ENCODE measurements at places on chromosomes 3 and 15.
A peak's percentile ranks its signal among the peaks of the same experiment; 100 is the strongest.

- DNase-seq = no peak
These were observed 10.1 kb downstream of the MNS1 start for GRCh38 chr15:56454836-56455235.

GRCh38 chr15:66899555-66900350, 165.6 kb upstream of the SMAD3 start:
- no peak for DNase-seq

DNA sequence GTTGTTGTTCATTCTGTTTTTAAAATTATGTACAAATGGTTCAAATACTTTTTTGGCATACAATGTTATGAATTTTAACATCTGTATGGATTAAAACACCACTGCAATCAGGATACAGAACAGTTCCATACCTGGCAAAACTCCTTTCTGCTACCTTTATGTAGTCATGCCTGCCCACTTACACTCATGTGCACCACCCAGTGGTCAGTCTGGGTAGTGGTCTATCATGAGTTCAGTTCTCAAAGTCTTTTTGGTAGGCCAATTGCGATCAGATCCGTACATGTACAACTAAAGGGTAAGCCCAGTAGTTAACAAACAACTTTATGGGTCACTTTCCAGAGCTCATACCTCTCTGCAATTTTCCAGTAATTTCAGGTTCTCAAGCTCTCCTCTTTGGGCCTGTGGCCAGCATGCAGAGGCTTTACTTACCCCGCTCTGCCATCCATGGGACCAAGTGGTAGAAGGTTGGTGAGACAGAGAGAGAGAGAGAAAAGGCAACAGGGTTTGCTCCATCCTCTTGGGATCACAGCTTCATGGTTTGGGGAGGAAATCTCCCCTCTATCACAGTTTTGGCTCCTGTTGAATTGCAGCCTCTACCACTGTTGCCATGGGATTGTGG, 63.9 kb upstream of the FAM98B start:
- DNase-seq = peak; percentile 8

DNA sequence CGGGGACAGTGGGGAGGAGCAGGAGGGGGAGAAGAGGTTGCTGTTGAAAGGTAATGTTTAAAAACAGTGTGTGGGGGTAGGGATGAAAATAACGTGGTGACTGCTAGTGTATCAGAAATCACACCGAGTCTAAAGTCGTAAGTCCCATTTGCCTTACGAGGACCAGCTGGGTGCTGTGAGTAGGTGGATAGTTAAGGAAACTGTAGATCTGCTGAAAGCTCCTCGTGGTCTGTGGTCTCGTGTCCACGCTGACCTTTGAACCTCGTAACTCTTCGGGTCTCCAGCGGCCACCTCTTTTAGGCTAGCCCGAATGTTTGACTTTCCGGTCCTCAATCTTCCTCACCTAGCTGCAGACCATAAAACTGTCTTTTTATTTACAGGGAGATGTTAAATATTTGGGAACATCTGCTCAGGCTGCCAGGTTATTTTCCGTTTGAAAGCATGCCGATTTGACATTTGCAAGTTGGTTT, 29.3 kb upstream of the ST3GAL6 start:
- DNase-seq = no peak

- DNase-seq = no peak
These were observed 15.4 kb downstream of the GALK2 start for GRCh38 chr15:49185473-49185872.

- DNase-seq = no peak
These were observed 152.6 kb downstream of the GREM1 start for GRCh38 chr15:32870240-32871033.

DNA sequence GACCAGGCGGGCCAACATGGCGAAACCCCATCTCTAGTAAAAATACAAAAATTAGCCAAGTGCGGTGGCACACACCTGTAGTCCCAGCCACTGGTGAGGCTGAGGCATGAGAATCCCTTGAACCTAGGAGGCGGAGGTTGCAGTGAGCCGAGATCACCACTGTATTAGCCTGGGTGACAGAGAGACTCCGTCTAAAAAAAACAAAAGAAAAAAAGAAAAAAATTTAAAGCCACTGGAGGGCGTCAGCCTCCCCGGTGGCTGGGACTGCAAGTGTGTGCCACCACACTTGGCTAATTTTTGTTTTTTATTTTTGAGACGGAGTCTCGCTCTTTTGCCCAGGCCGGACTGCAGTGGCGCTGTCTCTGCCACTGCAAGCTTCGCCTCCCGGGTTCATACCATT, 7.9 kb downstream of the RTF1 start:
- no peak for DNase-seq

- DNase-seq = no peak
These were observed 109.9 kb upstream of the BCL6 start for GRCh38 chr3:187855131-187855530.

GRCh38 chr3:110894574-110894973, 177.0 kb upstream of the NECTIN3 start:
- DNase-seq = no peak

GRCh38 chr3:135310317-135310716, 515.3 kb downstream of the EPHB1 start:
- no peak for DNase-seq

DNA sequence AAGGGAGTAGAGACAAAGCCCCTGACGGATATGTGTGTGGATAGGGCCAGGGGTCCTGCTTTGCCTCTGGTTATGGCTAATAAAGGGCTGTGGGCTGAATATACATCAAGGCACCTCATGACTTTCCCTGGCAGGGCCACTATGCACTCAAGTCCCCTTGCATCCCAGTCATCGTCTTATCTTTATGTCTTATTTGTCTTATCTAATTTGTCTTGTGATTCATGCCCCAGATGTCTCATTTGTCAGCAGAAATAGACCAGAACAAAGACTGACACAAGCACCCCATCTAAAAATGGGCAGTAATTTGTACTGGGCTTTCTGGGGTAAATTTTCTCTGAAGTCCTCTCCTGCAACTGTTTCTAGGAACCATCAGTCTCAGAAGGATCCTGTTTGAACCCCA, 68.6 kb downstream of the ITGA11 start:
- no peak for DNase-seq

GRCh38 chr15:85307687-85308045, 72.7 kb upstream of the AKAP13 start:
- no peak for DNase-seq

GRCh38 chr3:107409365-107409764, 32.1 kb downstream of the CCDC54 start:
- no peak for DNase-seq

- no peak for DNase-seq
These were observed 184.7 kb upstream of the TTC14 start for GRCh38 chr3:180417241-180417640.

DNA sequence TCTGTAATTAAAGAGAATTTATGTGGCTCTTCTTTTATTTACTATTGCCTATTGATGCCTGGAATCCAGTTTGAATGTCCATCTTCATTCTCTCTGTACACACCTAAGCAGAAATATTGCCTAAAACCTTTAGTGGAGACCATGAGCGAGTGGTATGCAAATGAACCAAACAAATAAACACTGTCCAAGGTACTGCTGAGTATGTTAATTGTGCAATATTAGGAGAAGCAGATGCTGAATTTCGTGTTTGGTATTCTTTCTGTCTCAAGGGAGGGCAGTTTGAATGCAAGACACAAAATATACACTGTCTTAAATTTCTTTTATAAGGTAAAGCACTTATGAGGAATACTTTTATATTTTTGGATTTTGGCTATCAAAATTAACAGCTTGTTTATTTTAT, 440.9 kb downstream of the RBMS3 start:
- no peak for DNase-seq

DNA sequence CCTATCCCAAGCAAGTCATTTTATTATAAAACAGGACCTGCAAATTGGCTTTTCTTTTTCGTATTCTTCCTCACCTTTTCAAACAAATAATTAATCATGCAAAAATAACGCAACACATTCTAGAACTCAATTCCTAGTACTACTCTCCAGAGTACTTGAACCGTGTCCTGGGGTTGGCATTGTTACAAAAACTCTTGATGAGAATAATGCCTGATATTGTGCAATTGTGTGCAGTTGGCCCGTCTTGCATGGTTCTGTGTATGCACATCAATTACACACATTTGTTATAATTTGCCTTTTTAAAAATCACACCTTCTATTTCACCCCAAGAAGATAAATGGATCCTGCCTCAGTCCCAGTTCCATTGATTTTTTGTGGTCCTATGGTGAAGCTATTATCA, 205.4 kb downstream of the EPHB1 start:
- no peak for DNase-seq

GRCh38 chr3:124599147-124599765, 131.0 kb upstream of the UMPS start:
- no peak for DNase-seq

- DNase-seq = no peak
These were observed 10.2 kb upstream of the TMEM45A start for GRCh38 chr3:100482176-100482575.

GRCh38 chr3:161600173-161600572, 103.6 kb downstream of the OTOL1 start:
- DNase-seq = no peak

- DNase-seq = no peak
These were observed 22.3 kb downstream of the STIMATE start for GRCh38 chr3:52874864-52875587.

DNA sequence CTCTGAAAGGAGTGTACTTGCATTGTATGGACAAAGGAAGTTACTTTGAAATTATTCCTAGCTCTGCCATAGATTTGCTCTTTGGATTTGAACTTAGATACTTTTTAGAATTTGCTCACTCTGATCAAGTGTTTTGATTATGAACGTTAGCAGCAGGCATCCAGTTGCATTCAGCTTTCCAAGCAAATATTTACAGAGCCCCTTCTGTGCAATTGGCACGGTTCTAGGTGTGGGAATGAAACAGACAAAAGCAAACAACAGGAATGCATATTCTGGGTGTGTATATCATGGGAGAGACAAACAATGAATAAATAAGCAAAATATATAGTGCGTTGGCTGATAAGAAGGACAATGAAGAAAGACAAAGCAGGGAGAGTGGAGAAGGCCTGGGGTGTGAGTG, 125.5 kb upstream of the ADAMTS9 start:
- DNase-seq = no peak

- no peak for DNase-seq
These were observed 94.5 kb downstream of the WNT7A start for GRCh38 chr3:13785351-13785750.

DNA sequence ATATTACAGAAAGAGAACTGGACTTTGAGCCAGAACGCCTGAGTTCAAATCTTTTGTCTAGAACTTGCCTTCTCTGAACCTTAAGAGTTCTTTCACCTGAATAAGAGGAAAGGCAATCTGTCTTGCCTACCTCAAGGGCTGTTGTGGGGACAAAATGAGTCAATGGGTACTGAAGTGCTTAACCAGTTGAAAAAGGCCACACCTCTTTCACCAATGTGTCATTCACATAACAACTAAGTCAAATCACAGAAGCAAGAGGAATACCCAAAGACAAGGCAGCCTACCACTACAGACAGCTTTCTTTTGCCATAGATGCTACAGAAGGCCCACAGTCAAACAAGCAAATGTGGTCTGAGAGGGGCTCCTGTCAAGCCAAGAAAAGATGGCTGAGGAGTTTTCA, 39.7 kb downstream of the NBEAL2 start:
- no peak for DNase-seq

DNA sequence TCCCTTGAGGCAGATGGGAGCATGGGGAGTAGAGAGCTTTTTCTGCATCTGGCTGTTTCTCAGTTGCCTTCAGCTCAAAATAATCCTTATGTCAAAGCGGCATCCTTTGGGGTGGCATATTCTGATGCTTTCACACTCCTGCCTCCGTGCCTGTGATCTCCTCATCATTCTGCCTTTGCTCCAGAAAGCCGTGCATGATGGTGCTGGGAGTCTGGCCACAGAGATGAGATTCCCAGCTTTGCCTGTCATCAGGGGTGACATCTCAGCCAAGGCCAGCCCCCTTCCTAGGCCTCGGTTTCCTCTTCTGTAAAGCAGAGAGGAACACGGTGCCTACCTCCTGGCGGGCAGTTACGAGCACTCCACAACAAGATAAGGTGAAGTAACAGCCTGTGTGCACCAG, 96.3 kb upstream of the ALDH1A3 start:
- DNase-seq = no peak

GRCh38 chr15:89140595-89140994, 52.3 kb downstream of the ABHD2 start:
- no peak for DNase-seq

DNA sequence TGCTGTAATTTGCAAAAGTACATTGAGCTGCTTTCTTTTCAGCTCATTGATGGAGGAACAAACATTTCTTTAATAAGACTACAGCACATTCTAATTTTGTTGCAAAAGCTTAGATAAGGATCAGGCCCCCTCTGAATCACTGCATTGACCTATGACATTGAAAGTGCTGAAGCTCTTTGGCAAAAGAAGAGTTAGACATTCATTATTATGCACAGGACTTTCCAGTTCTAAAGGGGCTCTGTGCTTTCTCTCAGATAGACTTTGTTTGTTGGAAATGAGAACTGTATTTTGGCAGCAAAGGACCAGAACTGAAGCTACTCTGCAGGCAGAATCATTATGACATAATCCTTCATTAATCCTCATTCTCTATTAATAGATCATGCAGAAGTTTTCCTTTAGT, 252.9 kb upstream of the SOX2 start:
- DNase-seq = no peak

GRCh38 chr3:156489462-156489911, 65.4 kb downstream of the SSR3 start:
- DNase-seq = no peak

- no peak for DNase-seq
These were observed 64.4 kb downstream of the SLMAP start for GRCh38 chr3:57820479-57820878.

DNA sequence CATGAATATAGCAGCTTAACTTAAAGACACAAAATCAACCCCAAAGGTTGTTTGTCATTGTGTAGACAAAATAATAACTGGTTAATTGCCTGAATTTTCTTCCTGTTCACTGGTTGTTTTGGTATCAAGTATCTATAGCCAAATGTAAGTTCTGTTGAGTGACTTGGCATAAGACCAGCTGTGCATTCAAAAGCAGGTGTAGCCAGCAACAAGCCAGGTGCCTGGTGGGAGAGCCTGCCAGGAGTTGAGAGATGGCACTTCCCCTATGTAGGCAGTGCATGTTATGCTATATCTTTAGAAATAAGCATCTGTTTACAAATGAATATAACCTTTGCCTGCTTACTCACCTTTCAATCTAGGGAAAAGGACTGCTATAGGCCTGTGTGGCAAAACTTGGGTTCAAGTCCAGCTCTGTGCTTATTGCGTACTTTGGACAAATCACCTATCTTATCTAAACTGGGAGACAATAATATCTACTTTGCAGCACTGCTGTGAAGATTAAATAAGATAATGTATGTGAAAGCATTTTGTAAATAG, 84.9 kb upstream of the TBL1XR1 start:
- no peak for DNase-seq

- no peak for DNase-seq
These were observed 112.3 kb downstream of the WDR76 start for GRCh38 chr15:43939070-43939469.

GRCh38 chr3:188007897-188008296, 146.1 kb upstream of the LPP start:
- DNase-seq = no peak

- DNase-seq = no peak
These were observed 202.8 kb downstream of the CADM2 start for GRCh38 chr3:85161544-85161943.

GRCh38 chr3:164060923-164061322, 1017.4 kb downstream of the SI start:
- no peak for DNase-seq

Measured in activated CD4-positive, CD25-positive, alpha-beta regulatory T cell treated with anti-CD3 and anti-CD28 coated beads, Interleukin-2, amount 50 U/mL, for 16 hours (primary cell).